ENCODE measurements at places on chromosomes 2 and 18.

- DNase-seq, result peak; percentile 61
Observed at GRCh38 chr2:218405746-218406208, 6.1 kb downstream of the CTDSP1 start.

GRCh38 chr18:14925281-14925709 is 177.3 kb downstream of the ANKRD30B start:
- no peak for DNase-seq

- no peak for DNase-seq
Observed at GRCh38 chr2:160332318-160332717, 132.2 kb upstream of the ITGB6 start.

DNA sequence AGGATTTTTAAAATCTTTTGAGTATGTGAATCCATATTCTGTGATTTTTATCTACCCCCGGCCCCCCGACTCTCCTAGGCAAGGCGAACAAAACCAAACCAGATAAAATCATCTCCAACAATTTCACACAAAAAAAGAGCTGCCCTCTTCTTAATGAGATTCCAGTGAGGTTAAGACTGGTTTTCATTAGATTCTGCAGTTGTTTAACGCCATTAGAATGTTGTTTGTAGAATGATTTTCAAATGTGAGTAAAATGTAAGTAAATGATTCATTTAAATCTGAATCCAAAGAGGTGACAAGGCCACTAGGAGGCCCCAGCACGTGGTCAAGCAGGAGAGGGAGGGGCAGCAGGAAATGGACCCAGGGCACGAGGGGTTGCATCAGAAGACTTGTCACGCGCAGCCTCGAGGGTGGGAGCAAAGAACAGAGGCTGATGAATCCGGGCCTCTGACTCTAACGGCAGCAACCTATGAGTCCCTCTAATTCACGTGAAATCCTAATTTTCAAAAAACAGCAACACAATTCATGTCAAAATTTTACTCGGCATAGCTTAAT is 24.3 kb upstream of the KLHL29 start:
- DNase-seq, result no peak

- no peak for DNase-seq
Observed at GRCh38 chr2:77521548-77521891, 656 bp downstream of the LRRTM4 start.

- DNase-seq, result no peak
Observed at GRCh38 chr18:62792016-62792415, 76.7 kb downstream of the PHLPP1 start.

DNA sequence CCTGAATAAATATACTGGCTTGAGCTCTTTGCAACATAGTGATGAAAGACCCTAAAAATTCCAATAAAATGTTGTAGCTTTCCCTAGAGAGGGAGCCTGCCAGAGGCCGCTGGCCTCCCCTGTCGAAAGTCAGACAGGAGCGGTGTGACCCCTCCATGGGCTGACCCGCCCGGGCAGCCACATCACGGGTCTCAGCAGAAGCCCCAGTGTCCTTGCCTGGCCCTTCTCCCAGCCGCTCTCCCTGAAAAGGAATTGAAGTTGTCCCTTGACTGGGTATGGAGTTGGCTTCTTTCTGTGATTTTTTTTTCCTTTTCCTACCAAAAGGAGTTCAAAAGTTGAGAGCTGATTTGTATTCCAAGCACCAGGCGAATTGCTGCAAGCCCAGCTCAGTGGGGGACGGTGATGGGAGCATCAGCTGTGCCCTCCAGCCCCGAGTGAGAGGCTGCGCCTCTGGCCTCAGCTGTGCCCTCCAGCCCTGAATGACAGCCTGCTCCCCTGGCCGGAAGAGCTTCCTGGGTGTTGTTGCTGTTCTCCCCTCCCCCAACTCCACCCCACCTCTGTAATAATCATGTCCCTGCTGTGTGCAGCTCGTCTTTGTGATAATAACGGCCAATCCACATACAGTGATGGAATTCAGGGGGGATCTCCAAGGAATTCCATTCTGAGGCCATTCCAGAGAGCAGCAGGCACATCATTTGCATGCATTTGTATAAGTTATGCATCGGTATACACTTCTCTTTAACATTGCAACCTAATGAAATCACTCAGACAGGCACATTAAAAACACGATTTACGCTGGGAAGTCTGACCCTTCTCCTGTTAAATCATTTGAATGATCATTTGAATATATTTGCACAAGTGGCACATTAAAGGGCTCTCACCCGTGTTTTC is 501.0 kb downstream of the EIPR1 start:
- DNase-seq, result no peak

DNA sequence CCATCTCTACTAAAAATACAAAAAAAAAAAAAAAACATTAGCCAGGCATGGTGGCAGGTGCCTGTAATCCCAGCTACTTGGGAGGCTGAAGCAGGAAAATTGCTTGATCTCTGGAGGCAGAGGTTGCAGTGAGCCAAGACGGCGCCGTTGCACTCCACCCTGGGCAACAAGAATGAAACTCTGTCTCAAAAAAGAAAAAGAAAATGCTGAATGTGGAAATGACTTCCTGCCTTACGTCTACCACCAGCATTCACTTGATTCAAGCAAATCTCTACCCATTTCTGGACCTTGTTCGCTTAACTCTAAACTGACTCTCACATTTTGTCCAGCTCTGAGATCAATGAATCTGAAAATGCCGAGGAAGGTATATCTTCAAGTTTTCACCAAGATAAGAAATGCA is 825.3 kb downstream of the TRIB2 start:
- DNase-seq, result no peak

All from activated CD8-positive, alpha-beta memory T cell treated with anti-CD3 and anti-CD28 coated beads, Interleukin-2, amount 50 U/mL, for 48 hours (primary cell).